ENCODE measurements at places on chromosomes 7 and 10.
A peak's percentile ranks its signal among the peaks of the same experiment; 100 is the strongest.

- no peak for DNase-seq
Observed at GRCh38 chr10:107814865-107815487, 650.5 kb upstream of the SORCS1 start.

- no peak for DNase-seq
Observed at GRCh38 chr7:73364006-73364728, 36.2 kb downstream of the FKBP6 start.

- DNase-seq, result no peak
Observed at GRCh38 chr10:93468461-93469213, 13.5 kb downstream of the MYOF start.

GRCh38 chr7:99648843-99649242, 31.0 kb downstream of the CYP3A5 start:
- no peak for DNase-seq

- DNase-seq, result no peak
Observed at GRCh38 chr7:1662767-1663166, 7.3 kb upstream of the ELFN1 start.

GRCh38 chr10:53395449-53395848, 622.9 kb upstream of the MBL2 start:
- no peak for DNase-seq

DNA sequence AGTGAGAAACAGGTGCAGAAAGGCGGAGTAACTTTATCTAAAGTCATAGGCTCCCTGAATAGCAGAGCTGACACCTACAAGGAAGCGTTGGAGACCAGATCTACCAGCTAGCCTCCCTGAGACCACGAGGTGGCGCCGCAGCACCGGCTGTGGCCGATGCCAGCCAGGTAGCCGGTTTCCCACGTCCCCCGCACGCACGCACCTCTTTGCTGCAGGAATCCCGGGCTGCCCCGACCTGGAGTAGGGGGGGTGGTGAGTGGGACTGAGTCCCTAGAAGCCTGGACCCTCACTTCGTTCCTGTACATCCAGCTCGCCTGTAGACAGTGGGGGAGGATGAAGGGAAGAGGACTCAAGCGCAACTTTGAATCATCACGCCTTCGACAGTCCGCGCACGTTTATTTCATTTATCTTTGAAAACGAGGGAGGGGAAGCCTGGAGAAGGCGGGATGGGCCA, 3.7 kb downstream of the ELOVL3 start:
- DNase-seq, result peak; percentile 79

GRCh38 chr10:25753776-25754175, 180.3 kb upstream of the MYO3A start:
- no peak for DNase-seq

GRCh38 chr7:140923358-140924006, 1.2 kb downstream of the BRAF start:
- no peak for DNase-seq

- DNase-seq, result no peak
Observed at GRCh38 chr7:82319674-82320118, 123.9 kb downstream of the CACNA2D1 start.

Data from activated naive CD4-positive, alpha-beta T cell (primary cell).